ENCODE measurements at places on chromosomes 6 and 20.

DNA sequence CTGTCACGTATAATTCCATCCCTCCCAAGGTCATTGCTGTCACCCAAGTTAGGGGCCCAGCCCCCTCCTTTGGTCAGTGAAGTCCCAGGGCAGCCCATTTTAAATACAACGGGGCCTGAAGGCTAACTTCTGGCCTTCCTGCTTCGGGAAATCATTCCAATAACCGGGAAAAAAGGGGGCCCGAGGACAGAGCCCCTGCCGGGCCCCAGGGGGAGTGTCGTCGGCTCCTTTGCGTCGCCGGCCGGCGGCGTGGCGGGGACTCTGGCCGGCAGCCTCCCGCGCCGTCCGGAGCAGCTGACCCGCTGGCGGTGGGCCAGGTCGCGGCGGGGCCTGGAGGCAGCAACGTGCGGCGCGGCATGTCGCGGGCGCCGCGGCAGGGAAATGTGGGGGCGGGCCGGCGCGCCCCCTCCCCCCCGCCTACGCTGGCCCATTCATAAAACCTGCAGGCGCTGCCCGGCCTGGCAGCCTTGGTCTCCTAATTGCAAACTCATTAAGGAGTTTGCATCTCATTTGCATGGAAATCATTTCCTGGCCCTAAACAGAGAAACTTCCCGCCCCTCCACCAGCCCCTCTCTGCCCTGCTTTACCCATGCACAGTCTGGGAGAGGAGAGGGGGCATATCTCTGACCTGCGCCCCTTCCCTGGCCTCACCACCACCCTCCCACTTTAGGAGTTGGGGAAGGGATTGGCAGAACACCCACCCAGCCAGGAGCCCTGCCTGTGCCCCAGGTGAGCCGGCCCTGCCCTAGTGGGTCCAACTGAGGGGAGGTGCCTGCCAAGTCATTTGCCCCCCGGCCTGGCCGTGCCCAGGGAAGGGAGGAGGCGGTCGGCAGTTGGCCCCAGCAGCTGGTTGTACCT, 50.7 kb downstream of the MRPL14 start:
- DNase-seq: no peak

GRCh38 chr6:12034349-12034748, 22.2 kb downstream of the HIVEP1 start:
- no peak for DNase-seq

GRCh38 chr6:121504227-121504626, 68.8 kb downstream of the GJA1 start:
- DNase-seq: no peak

- DNase-seq: no peak
These were observed 45.9 kb downstream of the TRIM38 start for GRCh38 chr6:26008470-26008869.

- no peak for DNase-seq
These were observed 212.7 kb upstream of the FOXA2 start for GRCh38 chr20:22797103-22797502.

DNA sequence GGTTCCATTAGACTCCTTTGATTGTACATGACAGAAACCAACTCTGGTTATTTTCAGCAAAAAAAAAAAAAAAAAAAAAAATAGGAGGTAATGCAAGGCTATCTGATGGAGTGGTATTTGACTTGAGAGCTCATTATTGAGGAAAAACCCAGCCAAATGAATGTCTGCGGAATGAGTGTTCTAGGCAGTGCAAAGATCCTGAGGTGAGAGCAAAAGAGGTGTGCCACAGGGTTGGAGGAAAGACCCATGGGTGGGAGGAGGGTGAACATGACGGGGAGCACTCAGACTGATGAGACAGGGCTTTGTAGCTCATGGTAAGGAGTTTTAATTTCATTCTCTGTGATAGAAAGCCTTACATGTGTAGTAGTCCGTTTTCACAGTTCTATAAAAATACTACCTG, 188.9 kb downstream of the TSHZ2 start:
- no peak for DNase-seq

- no peak for DNase-seq
These were observed 174.3 kb downstream of the TTLL2 start for GRCh38 chr6:167499161-167499660.

GRCh38 chr6:82371799-82372546, 8.4 kb downstream of the TPBG start:
- DNase-seq: no peak

- DNase-seq: no peak
These were observed 147.0 kb downstream of the SYNDIG1 start for GRCh38 chr20:24616258-24617079.

- DNase-seq: no peak
These were observed 11.0 kb downstream of the LY86 start for GRCh38 chr6:6599468-6599873.

GRCh38 chr20:4813863-4814695, 92.4 kb downstream of the PRND start:
- no peak for DNase-seq

GRCh38 chr20:31843881-31844280, 1.5 kb downstream of the FOXS1 start:
- DNase-seq: no peak

GRCh38 chr20:40821429-40821828, 132.4 kb upstream of the MAFB start:
- DNase-seq: no peak

DNA sequence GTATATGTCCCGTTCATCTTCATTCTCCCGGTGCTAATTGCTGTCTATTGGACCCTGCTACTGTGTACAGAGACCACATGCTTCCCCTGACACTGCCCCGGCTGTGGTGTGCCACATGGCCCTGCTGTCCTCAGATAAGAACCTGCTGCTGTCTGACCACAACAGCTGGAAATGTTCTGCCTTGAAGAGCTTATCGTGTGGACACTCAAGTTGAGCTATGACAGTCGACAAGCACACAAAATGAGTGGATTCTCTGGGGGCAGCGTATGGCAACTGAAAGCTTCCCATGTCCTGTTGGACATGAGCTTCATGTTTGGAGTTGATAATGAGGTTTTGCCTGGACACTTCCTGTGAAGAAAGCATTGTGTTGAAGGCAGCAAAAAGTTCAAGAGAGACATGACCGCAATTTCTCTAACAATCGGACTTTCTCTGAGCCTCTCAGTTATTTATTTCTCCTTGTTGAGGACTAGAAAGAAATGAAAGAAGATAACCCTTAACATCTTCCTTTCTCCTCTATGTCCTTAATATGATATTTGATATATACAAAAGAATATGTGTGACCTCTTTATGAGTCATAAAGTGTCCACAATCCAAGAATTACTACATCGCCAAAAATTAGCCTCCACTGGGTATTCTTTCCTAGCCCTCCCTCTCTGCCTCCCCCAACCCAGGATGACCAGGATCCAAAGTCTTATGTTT, 187.1 kb upstream of the TCF21 start:
- DNase-seq: no peak

DNA sequence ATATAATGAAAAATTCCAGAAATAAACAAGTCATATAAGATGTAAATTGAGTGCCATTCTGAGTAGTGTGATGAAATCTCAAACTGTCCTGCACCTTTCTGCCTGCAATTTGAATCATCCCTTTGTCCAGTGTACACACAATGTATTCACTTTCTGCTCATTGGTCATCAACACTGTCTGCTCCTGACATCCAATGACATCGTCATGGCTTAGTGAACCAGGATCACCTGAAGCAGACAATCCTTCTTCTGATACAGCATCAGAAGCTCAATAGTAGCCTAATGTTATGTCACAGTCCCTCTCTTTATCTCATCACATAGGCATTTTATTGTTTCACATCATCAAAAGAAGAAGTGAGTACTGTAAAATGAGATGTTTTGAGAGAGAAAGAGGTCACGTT, 366.3 kb downstream of the RFPL4B start:
- no peak for DNase-seq

DNA sequence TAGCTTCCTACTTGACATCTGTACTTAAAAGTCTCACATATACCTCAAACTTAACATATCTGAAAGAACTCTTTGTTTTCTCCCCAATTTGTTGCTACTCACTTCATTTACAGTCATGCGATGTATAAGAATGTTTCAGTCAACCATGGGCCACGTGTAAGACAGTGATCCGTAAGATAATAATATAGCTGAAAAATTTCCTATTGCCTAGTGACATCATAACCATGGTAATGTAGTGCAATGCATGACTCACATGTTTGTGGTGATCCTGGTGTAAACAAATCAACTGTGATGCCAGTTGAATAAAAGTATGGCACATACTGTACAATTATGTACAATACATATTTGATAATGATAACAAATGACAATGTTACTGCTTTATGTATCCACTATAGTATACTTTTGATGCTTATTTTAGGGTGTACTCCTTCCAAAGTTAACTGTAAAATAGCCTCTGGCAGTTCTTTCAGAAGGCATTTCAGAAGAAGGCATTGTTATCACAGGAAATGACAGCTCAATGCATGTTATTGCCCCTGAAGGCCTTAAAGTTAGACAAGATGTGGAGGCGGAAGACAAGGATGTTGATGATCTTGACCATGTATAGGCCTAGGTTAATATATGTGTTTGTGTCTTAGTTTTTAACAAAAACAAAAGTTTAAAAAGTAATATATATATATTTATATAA, 579.0 kb downstream of the EPHA7 start:
- peak; percentile 97 for DNase-seq

- peak; percentile 95 for DNase-seq
These were observed 38.9 kb upstream of the THBS2 start for GRCh38 chr6:169292338-169293124.

GRCh38 chr6:26520237-26520849, 17.8 kb upstream of the HMGN4 start:
- DNase-seq: peak; percentile 72

GRCh38 chr6:89501222-89501621, 68.3 kb downstream of the ANKRD6 start:
- DNase-seq: no peak

GRCh38 chr20:19348582-19348981, 136.1 kb downstream of the SLC24A3 start:
- no peak for DNase-seq

DNA sequence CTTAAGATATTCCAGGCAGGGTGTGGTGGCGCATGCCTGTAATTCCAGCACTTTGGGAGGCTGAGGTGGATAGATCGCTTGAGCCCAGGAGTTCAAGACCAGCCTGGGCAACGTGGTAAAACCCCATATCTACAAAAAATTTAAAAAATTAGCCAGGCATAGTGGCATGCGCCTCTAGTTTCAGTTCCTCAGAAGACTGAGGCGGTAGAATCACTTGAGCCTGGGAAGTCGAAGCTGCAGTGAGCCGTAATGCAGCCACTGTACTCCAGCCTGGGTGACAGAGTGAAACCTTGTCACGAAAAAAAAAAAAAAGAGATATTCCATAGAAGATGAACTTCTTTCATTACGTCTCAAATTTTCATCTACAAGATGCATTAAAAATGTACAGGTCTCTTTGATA, 46.7 kb upstream of the ISM1 start:
- DNase-seq: no peak

GRCh38 chr6:7805078-7805849, 79.4 kb downstream of the BMP6 start:
- DNase-seq: no peak

DNA sequence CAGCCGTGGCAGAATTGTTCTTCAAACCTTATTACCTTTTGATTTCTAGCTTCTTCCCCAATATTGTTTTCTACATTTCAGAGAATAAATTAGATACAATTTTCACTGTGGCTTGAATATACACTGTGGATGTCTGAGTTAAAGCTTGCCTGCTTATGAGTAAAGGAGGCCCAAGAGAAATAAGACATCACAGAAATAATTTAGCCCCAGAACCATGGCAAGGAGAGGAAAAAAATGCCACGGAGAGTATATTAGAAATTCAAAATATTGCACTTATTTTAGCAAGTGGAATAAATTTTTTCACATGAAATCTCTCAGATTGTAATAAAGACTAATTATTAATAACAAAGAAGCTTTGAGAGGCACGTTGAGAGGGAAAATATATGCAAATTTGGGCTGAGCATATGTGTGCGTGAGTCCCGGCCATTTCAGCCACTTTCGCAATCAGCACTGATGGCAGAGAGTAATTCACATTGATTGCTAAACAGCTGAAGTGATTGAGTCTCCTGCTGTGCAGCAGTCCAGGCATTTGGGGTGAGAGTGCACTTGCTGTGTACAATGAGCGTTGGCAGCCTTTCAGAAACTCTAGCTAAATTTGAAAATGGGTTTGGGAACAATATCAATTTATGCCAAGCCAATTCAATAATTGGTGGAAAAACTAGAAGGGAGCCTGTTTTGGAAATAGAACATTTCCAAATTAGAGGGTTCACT, 596.0 kb downstream of the EPM2A start:
- DNase-seq: no peak

GRCh38 chr6:118993803-118994251, 58.9 kb upstream of the MCM9 start:
- DNase-seq: no peak

DNA sequence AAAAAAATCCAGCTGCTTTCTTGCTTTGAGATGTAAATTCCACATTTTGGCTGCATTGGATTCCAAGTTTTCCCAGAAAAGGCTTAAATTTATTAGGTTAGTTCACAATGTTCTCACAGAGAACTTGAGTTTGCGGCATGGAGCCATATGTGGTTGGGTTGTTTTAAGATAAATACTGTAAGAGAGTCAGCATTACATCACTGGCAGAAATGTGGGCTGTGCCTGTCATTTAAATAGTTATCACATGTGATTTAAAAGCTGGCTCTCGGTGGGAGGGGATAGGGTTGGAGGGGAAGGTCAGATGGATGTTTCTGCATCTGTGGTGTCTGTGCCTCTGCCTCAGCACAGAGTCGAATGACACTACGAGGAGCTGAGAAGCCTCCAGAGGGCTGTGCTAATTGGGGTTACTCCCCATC, 73.8 kb upstream of the SCP2D1 start:
- DNase-seq: no peak

DNA sequence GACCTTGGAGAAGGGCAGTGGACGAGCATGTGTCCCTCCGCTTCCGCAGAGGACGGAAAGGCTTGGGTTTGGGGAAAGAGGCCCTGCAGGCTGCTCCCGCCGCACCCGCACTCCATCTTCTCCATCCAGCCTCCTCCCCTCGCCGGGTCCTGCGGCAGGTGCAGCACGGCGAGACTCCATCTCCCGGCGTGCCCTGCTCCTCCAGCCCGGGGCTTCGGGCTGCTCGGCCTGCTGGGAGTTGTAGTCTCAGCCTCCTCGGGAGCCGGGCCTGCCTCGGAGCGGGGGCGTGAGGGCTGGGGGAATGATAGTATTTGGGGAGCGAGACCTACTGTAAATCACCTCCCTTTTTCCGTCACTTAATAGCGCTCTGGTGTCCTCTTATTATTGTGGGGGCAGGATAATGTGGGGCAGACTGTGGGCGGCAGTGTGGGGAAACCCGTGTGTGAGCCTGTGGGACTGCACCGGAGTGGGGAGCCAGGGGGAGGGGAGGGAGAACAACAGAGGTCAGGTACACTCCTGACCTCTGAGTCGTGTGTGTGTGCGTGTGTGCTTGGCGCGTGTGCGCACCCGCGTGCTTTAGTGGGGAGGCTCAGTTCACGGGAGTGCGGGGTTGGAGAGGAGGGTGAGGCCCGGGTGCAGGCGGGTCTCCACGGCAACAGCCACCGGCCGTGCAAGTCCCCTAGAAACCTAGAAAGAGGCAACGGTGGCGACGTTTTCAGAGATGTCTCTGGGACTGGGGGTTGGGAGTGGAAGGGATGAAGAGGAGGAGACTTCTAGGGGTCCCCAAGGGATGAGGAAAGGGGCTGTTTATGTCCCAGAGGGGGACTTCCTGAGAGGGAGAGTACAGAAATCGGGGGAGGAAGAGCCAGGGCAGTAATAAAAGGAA, 4.1 kb downstream of the TTBK1 start:
- DNase-seq: peak; percentile 55

GRCh38 chr20:57897891-57898290, 188.1 kb upstream of the PMEPA1 start:
- no peak for DNase-seq
